ENCODE measurements at places on chromosomes 4 and X. TPM values are rescaled to one million over a fixed set of nuclear protein-coding genes. Genes with fewer than 3 reads are reported as not detected.

DNA sequence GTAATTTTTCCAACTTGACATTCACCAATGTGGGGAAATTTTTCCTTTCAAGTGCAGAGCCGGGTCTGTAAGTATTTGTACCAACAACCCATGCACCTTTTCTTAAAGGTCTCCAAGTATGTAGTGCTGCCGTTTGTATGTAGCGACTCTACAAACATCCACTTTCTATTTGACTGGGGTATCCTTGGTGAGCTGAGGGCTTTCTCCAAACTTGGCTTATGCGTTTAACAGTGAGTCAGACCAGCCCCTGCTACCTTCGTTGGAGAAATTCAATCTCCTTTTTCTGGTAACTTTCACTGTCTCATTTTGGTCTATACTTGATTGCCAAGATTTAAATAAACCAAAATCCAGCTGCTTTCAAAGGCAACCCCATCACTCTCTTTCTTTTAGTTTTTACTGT lies 34.9 kb downstream of the MGST2 start:
- no peak for DNase-seq

GRCh38 chr4:38133711-38134480 lies 173.7 kb downstream of the PTTG2 start:
- no peak for DNase-seq

DNA sequence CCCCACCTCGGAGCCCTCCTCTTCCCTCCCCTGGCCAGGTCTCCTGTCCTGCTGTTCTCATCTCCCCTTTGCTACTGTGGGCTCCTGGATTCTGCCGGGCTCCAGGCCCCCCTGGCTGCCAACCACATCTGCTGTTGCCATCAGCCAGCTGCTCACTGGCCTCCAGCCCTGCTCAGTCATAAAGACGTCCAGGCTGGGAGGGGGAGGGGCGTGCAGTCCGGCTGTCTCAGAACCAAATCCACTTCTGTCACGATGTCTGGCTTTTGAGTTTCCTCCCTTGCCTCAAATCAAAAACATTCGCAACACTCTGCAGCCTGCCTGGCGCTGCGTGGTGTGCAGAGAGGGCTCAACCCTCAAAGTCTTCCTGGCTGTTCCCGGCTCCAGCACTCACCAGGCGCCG lies 7.1 kb downstream of the RASL11B start:
- peak; percentile 83 for DNase-seq

- no peak for DNase-seq
These were observed 12.4 kb upstream of the PITX2 start for GRCh38 chr4:110635163-110635865.

CRLF2 gene
- total RNA-seq, result not detected

FANCB gene
- total RNA-seq, result 0.46 TPM

USP51 gene
- total RNA-seq, result 2.1 TPM

PGRMC1 gene
- total RNA-seq, result 16.5 TPM

SMIM10 gene
- total RNA-seq, result 4.9 TPM
